ENCODE measurements at places on chromosomes 2 and 18.

DNA sequence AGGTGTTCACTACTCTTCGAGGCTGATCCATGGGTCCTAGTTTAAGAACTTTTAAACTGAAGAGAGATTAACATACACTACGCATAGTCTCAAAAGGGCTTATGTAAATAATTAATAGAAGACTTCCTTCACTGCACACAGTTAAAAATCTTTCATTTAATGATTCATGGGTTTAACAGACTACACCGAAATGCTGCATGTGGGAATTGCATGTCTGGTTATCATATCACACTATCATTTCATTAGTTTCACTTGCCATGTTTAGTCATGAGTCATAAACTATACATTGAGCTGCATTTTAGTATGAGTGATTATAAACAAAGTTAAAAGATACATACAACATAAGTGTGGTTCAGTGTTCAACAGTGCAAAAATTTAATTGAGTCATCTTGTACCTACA is 31.2 kb downstream of the GLS start:
- H3K4me1 ChIP-seq, result no peaks in the 10 kb centered on the region
- H3K36me3 ChIP-seq, result no peaks in the 10 kb centered on the region
- no peak overlapping the region for H3K4me3 ChIP-seq
- no peaks in the 10 kb centered on the region for H3K27me3 ChIP-seq
- no peak for DNase-seq
- H3K27ac ChIP-seq, result no peak overlapping the region

GRCh38 chr2:122843503-122843902 is 1088.1 kb downstream of the TSN start:
- H3K36me3 ChIP-seq, result no peaks in the 10 kb centered on the region
- H3K4me3 ChIP-seq, result no peak overlapping the region
- no peaks in the 10 kb centered on the region for H3K4me1 ChIP-seq
- no peaks in the 10 kb centered on the region for H3K27me3 ChIP-seq

GRCh38 chr2:101989740-101990460 is 1.9 kb upstream of the IL1R2 start:
- no peaks in the 10 kb centered on the region for H3K27me3 ChIP-seq
- H3K36me3 ChIP-seq, result no peaks in the 10 kb centered on the region
- H3K4me3 ChIP-seq, result no peak overlapping the region

- H3K27me3 ChIP-seq, result no peaks in the 10 kb centered on the region
- no peak for DNase-seq
- peaks cover 25% of the 10 kb centered on the region for H3K4me1 ChIP-seq
- H3K27ac ChIP-seq, result no peak overlapping the region
Observed at GRCh38 chr2:105794926-105795574, 50.3 kb downstream of the NCK2 start.

DNA sequence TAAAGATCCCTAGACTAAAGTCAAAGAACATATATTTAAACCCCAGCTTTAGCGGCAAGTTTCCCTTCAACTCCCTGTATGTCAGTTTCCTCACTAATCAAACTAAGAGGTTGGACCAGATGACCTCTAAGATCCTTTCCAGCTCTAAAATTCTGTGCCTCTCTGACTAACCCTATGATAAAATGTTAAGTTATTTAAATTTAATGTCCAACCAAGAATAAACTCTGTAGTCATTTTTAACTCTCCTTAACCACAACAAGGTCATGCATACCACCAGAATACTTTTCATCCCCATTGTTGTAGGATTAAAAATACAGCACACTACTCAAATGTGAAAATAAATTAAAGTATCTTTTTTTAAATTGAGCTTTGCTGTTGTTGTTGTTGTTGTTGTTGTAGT is 5.2 kb upstream of the PDE1A start:
- no peaks in the 10 kb centered on the region for H3K27me3 ChIP-seq
- no peak for DNase-seq
- H3K4me1 ChIP-seq, result peaks cover 12% of the 10 kb centered on the region
- no peak overlapping the region for H3K27ac ChIP-seq
- no peaks in the 10 kb centered on the region for H3K36me3 ChIP-seq

- DNase-seq, result no peak
- no peak overlapping the region for H3K27ac ChIP-seq
- no peaks in the 10 kb centered on the region for H3K36me3 ChIP-seq
- H3K4me3 ChIP-seq, result no peak overlapping the region
- H3K4me1 ChIP-seq, result no peaks in the 10 kb centered on the region
Observed at GRCh38 chr2:98078701-98079100, 8.3 kb upstream of the VWA3B start.

DNA sequence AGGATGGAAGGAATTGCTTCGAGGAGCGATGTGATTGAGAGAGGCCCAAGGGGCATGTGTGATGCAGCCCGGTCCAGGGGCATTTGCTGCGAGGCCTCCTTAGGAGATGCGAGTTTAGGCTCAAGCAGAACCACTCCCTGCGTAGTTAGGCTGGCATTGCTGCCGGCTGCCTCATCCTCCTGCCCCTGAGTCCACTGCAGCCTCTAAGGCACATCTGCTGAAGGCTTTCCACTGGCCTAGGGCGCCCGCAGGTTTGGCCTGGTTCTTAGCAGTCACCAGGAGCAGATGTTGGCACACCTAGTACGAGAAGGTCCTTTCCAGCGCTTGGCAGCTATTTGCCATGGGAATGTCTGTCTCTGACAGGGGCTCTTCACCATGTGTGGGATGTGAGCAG is 20.7 kb downstream of the INPP5D start:
- H3K4me3 ChIP-seq, result no peak overlapping the region
- no peaks in the 10 kb centered on the region for H3K4me1 ChIP-seq
- no peaks in the 10 kb centered on the region for H3K36me3 ChIP-seq
- H3K27me3 ChIP-seq, result no peaks in the 10 kb centered on the region

DNA sequence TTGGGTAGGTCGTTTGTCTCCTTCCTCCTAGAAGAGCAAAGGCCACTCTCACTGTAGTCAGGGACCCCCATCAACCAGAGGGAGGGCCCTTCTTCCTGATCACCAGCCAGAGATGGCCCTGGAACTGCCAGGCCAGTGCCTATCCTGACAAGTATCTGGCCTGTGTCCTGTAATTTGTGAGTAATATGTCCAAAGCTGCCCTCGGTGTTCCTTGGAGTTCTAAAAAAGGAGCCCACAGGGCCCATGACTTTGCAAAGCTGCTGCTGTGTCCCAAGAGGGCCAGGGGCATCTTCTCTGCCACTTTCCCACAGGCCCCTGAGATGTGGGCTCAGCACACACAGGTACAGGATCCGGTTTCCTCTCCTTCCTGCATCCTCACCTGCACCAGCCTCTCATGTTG is 212.4 kb downstream of the SEPTIN10 start:
- no peaks in the 10 kb centered on the region for H3K4me1 ChIP-seq
- H3K4me3 ChIP-seq, result no peak overlapping the region
- no peaks in the 10 kb centered on the region for H3K27me3 ChIP-seq
- H3K36me3 ChIP-seq, result no peaks in the 10 kb centered on the region
- no peak overlapping the region for H3K27ac ChIP-seq

DNA sequence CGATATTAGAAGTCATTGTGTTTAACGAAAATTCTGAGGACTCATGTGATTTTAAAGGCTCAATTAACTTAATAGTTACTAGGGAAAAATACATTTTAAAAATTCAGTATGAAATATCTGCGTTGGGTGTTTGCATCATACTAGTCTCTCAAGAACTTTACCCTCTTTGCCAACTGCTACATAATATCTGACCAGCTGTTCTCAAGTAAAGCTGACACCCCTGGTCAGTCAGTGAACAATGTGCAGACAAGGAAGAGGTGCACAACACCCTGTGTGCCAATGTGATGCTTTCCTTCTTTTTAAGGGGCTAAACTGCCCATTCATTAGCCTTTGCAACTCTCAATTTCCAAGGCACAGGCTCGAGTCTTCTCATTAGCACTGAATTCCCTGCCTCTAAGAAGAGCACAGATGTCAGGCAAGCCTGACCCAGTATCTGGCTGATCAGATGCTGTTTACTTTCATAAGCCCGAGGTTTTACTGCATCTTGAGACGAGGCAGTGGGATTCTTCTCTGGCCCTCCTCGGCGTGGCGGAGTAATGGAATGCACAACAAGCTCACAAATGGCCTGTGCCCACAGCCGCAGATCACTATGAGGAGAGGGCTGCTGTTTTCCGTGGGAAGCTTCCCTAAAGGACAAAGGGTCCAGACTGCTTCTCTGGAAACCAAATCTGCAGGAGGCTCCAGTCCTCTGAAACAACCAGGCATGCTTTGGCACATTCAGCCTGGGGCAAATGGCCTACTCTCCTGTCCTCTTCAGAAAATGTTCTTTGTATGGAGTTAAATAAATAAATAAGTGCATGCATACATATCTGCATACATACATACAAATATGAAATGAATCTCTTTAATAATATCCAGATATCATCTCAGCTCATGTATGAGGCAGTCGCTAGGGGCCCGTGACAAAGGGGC is 240.3 kb downstream of the ZNF521 start:
- H3K4me3 ChIP-seq, result no peak overlapping the region
- no peaks in the 10 kb centered on the region for H3K36me3 ChIP-seq
- no peaks in the 10 kb centered on the region for H3K27me3 ChIP-seq

DNA sequence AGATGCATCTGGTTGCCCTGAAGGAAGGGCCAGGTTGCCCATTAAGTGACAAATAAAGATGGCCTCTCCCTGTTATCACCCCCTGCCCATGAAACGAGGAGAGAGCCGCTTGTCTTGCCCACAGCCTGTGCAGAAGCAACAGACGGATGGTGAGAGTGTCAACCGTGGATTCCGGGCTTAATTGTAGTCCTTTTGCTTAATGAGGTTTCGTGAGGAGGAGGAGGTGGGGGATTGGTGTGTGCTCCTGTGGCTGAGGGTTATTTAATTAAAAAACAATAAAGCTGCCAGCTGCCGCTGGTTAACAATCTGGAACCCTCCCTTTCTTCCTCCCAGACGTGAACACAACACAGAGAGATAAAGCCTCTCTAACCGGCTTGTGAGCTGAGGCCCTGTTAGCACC is 188.0 kb upstream of the PARD3B start:
- H3K4me1 ChIP-seq, result no peaks in the 10 kb centered on the region
- H3K27me3 ChIP-seq, result no peaks in the 10 kb centered on the region
- H3K36me3 ChIP-seq, result no peaks in the 10 kb centered on the region
- no peak overlapping the region for H3K27ac ChIP-seq

DNA sequence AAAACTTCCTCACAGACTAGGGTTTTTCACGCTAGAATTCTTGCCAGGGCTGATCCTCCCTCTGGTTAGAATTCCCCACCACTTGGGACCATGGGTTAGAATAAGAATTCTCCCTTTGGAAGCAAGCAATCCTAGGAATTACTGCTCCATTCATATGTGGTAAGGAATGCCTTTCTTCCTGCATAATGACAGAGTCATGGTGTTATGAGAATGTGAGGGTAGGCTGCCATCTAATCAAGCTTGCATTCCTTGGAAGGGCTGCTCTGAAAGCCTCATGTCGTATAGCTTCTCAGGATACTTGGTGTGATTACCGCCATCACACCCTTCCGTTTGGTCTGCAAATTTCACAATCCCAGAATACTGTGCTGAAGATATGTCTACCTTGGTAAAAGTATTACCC is 1282.4 kb upstream of the PIK3C3 start:
- no peak for DNase-seq
- no peak overlapping the region for H3K4me3 ChIP-seq
- H3K4me1 ChIP-seq, result no peaks in the 10 kb centered on the region
- H3K27me3 ChIP-seq, result no peaks in the 10 kb centered on the region
- no peak overlapping the region for H3K27ac ChIP-seq

- no peak overlapping the region for H3K27ac ChIP-seq
- no peak overlapping the region for H3K4me3 ChIP-seq
- no peak for DNase-seq
- H3K27me3 ChIP-seq, result no peaks in the 10 kb centered on the region
- H3K4me1 ChIP-seq, result no peaks in the 10 kb centered on the region
- no peaks in the 10 kb centered on the region for H3K36me3 ChIP-seq
Observed at GRCh38 chr2:81290846-81291245, 986.3 kb upstream of the LRRTM1 start.

GRCh38 chr2:175154661-175155082 is 13.3 kb downstream of the ATF2 start:
- no peak overlapping the region for H3K4me3 ChIP-seq
- no peak for DNase-seq
- no peak overlapping the region for H3K27ac ChIP-seq
- peaks cover 19% of the 10 kb centered on the region for H3K4me1 ChIP-seq
- H3K27me3 ChIP-seq, result no peaks in the 10 kb centered on the region

DNA sequence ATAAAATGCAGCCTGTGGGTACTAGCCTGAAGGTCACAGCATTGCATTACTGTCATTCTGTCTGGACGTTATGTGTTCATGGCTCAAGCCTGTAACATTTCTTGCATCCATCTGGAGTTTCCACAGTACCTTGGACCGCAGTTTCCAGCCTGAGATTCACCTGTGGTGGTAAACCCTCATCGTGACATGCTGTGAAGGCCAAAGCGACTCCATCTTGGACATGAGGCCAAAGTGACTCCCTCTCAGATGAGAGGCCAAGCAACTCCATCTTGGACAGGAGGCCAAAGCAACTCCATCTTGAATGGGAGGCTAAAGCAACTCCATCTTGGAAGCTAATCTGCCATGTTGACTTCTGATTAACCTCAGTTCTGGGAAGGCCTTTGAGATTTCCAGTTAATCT is 257.7 kb upstream of the MYT1L start:
- no peaks in the 10 kb centered on the region for H3K27me3 ChIP-seq

DNA sequence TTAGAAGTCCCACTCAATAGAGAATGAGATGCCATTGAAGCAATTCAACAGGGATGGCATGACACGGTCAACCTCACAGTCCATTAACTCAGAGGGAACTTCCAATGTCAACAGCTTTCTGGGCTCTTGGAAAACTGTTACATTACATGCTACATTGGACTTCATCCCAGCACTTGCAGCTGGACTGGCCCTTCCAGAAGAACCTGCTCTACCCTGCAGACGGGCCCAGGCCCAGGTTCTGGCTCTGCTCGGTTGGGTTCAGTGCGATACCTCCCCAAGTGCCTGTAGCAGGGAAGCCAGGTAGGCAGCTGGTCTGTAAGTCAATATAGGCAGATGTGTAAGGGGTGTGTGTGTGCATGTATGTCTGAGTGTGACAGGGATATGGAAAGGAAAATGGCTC is 12.9 kb downstream of the LAMA1 start:
- no peak overlapping the region for H3K4me3 ChIP-seq
- peak; percentile 89 for DNase-seq
- no peaks in the 10 kb centered on the region for H3K36me3 ChIP-seq
- no peaks in the 10 kb centered on the region for H3K27me3 ChIP-seq

DNA sequence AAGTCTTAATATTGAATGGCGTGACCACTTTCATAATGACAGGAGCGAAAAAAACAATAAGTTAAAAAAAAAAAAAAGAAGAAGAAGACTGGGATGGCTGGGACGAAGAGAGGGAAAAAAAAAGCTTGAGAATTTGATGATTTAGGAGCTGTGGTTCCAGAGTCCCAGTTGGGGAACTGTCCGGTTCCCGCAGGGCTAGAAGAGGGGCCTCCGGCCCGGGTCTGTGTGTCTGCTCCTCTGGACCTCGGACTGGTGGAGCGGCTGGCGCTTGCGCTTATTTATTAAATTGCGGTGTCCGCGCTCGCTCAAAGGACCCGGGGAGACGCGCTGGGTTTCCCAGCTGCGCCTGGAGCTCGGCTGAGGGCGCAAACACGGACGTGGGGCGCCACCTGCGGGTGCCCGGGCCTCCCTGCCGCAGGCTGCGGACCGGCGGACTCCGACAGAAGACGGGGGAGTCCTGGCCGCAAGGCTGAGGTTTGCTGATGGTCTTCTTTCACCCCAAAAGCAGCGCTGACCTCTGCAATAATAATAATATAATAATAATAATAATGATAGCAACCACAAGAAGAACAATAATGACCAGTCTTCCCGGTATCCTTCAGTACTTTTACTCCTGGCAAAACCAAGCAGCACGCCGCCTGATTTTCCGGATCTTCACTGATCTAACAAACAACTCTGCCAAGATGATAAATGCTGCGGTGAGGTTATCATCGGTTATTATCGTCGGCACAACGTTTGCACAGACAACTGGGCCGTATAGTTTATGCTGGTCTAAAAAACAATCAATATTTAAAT is at the start of gene CBLN2:
Gene CBLN2, minus strand, starts transcription at position 251 of the 795 bp plus-strand sequence. CDS start 2,182 bp downstream, outside the sequence.
- H3K4me1 ChIP-seq, result peaks cover 3% of the 10 kb centered on the region
- H3K27me3 ChIP-seq, result no peaks in the 10 kb centered on the region
- no peaks in the 10 kb centered on the region for H3K36me3 ChIP-seq
- H3K27ac ChIP-seq, result no peak within 1 kb of the TSS
